ENCODE measurements at places on chromosomes 12 and 14.

DNA sequence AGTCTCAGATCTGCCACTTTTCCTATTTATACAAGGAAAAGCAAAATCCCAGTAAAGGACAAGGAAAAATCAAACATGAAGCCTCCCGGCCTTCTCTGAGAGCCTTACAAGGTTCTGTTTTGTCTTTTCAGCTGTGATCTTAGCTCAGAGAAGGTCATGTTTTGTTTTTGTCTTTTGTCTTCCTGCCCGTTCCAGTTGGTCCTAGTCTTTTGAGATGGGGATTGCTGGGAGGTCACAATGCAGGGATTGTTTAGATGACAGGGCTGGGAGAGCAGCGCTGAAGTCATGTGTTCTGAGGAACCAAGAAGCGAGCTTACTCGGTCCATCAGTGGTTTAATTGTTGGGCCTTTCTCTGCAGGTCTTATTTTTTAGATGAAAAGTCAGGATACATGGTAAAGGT, 6.0 kb downstream of the PLEKHH1 start:
- DNase-seq, result no peak

DNA sequence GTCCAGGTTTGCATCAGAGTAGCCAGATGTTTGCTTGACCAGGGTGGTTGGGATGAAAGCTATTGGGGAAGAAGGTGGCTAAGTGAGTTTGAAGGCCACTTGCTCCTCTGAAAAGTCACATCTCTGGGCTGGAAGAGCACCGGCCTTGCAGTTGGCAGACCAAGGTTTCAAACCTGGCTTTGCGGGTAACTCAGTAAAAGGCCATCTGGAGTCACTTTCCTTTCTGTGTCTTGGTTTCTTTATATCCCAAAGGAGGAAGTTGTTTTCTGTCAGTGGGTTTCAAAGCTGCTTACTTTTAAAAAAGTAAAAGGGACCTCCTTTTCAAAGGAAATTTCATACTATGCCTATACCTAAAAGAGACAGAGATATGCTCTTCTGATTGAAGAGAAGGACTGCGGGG, 26.2 kb upstream of the CMA1 start:
- no peak for DNase-seq

GRCh38 chr12:7637615-7638014, 28.1 kb downstream of the APOBEC1 start:
- DNase-seq, result no peak

GRCh38 chr12:132004946-132005345, 55.2 kb downstream of the EP400 start:
- DNase-seq, result no peak

- no peak for DNase-seq
These were observed 686 bp downstream of the B4GALNT1 start for GRCh38 chr12:57632073-57632957.

DNA sequence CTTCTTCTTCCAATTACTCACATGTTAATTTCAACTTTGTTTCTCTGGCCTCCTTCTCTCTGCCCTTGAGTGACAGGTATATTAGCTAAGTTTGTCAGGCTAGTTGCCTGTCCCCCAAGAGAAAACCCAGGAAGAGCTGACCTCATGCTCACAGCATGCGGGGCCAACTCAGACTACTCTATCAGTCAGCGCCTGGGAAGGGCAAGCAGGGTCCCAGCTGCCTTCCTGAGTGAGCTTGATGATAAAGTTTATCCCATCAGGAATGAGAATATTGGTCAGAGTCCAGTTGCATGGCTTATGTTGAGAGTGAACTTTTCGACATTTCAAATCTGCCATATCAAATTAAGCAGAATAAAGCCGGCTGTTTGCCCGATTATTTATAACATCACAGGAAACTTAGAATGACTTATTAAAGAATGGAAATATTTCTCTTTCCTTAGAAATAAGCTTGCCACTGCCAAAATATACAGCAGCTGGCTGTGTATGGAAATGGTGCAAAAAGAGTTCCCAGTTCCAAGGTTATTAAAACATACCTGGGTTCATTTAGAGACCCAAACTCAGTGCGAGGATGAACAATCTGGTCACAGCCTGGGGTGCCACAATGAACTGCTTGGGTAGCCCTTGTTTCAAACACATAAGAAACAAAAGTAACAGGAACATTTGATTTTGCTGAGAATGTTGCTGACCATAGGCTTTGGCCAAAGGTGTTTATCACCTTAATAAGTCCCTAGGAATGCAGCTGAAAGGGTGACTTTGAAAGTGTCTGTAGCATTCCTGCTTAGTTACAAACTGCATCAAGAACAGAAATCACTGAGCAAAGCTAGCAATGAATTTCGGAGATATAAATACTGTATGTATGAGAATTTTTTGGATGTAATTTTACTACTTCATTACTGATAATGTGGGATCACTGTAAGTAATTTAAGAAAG, 1553.8 kb upstream of the FLRT2 start:
- peak; percentile 68 for DNase-seq

DNA sequence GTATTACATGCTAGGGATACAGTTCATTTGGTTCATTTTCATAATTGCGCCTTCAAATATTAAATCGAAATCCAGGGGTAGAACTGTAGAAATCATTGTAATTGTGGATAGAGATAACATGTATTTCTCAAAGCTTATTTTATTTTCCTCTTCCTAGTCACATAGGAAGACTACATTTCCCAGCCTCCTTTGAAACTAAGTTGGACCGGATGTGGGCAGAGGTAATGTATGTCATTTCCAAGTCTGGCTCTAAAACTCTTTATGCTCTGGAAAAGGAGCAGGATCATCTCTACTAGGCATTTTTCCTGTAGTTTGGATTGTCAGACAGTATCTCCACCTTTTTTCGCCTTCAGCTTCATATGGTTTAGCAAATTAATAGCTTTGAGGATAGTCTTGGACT, 70.1 kb upstream of the CRY1 start:
- DNase-seq, result no peak

DNA sequence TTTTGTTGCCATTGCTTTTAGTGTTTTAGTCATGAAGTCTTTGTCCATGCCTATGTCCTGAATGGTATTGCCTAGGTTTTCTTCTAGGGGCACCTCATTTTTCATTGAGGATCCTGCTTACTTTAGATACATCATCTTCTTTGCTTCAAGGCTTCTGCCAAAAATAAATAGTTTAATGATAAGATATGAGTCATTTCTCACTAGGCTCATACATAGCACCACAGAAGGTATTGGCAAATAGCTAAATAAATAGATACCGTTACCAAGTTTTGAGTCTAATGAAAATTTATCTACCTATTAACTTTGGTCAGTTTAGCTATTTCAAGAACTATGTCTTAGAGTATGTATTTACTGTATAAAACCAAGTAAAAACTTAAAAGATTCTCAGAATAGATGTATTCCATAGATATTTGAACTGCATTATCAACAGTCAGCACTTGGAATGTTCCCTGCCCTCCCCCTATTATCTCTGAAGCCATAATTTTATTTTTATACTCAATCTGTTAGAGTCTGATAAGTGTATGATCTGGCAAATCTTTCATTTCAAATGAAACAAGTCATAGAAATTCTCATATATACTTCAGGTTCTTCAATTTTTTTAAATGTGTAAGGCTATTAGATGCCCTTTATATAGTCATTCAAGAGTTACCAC, 310.2 kb downstream of the CCDC91 start:
- DNase-seq, result no peak

DNA sequence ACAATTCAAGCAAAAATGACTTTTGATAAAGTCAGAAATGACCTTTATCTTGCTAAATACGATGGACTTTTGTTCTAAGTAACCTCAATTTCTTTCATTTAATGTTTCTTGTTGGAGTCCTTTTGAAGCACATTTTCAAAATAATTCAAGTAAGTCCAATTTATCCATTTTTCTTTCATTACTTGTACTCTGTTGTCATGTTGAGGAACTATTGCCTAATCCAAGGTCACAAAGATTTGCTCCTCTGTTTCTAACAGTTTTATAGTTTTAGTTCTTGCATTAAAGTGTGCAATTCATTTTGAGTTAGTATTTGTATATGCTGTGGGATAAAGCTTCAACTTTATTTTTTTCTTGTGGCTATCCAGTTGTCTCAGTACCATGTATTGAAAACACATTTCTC, 66.7 kb downstream of the CCER1 start:
- DNase-seq, result no peak

DNA sequence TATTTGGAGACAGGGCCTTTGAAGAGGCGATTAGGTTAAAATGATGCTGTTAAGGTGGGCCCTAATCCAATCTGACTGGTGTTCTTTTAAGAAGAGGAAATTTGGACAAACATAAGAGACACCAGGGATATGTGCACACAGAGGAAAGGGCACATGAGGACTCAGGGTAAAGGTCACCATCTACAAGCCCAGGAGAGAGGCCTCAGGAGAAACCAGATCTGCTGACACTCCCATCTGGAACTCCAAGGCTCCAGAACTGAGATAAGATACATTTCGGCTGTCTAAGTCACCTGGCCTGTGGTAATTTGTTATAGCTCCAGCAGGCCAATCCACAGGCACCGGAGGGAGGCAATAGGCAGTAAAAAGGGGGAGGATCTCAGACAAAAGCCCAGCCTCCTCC, 48.6 kb downstream of the KICS2 start:
- no peak for DNase-seq

GRCh38 chr12:104727726-104728465, 230.2 kb downstream of the SLC41A2 start:
- no peak for DNase-seq

- no peak for DNase-seq
These were observed 9.3 kb upstream of the FMNL3 start for GRCh38 chr12:49716553-49716952.

DNA sequence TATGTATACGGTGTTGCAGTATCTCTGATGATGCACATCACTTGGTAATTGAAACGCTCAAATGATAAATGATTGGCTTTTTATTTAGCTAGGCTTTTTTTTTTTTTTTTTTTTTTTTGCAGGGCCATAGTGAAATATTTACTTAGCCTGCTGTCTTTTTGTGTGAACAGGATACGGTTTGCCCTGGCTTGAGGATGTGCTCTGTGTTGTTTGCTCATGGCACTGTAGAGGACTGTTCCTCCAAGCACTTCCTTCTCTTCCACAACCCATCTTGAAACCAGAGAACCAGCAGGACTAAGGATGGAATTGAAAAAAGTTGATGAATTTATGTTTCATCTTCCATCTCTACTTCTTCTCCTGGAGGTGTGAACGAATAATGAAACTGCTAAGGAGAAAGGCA, 15.5 kb upstream of the SSPN start:
- DNase-seq, result no peak

GRCh38 chr14:89600950-89601826, 184.2 kb upstream of the FOXN3 start:
- DNase-seq, result no peak

DNA sequence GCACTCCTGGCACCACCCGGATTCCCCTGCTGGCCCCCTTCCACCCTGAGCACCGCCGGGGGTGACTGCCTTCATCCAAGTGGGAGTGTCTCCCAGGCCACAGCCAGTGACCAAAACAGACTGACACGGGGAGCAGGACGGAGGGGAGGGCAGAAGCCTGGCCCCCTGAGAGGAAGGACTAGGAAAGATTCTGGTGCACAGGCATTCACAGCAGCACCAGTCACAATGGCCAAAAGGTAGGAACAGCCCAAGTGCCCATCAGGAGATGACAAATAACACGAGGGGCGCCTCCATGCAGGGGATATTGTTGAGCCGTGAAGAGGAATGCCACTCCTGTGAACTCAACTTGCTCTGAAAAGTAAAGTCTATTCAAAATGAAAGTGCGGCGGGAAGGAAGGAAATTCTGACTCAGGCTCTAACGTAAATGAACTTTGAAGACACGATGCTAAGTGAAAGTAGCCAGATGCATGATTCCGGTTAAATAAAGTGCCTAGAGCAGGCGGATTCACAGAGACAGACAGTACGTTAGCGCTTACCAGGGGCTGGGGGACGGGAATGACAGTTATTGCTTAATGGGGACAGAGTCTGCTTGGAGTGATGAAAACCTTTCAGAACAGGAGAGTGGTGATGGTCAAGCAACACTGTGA, 146.1 kb upstream of the NCOR2 start:
- DNase-seq, result peak; percentile 57

DNA sequence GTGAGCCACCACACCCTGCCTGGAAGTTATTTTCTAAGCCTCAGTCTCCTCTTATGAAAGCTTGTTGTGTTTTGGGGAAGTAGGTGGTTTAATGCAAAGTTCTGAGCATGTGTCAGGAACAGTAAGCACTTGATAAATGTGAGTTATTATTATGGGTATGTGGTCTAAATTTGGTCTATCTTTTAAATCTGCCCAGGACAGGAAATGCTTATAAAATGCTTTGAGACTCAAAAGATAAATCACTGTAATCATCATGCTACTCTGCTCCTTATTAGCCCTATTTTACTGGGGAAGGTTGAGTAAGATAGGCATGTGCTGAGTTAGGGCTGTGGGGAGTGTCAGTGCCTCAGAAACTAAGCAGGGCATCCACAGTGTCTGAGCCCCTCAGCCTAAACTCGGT, 13.1 kb upstream of the SRSF5 start:
- DNase-seq, result no peak

DNA sequence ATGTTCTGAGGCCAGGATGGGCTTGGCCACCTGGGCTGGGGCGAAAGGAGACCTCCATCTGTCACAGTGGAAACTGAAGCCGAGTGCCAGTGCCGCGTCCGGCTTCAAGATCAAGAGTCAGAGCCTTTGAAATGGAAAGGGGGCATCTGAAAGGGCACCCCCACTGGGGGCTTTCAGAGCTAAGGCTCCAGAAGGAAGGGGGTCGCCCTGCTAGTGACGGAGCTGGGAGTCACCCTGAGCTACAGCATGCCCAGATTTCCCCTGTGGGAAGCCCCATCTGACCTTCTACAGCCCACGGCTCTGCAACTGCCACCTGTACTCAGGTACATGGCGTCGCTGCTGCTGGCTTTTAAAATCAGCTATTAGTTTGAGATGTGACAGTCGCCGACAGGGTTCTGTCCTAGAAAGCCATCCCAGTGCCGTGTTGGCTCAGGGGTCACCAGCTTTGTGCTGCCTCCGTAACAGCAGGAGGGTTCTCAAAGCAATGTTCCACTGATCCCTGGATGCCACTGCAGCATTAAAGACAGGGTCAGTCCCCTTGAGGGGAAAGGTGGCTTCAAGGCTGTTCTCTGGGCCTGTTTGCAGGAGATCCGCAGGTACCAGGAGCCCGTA, 31.5 kb downstream of the CCNK start:
- DNase-seq, result no peak

DNA sequence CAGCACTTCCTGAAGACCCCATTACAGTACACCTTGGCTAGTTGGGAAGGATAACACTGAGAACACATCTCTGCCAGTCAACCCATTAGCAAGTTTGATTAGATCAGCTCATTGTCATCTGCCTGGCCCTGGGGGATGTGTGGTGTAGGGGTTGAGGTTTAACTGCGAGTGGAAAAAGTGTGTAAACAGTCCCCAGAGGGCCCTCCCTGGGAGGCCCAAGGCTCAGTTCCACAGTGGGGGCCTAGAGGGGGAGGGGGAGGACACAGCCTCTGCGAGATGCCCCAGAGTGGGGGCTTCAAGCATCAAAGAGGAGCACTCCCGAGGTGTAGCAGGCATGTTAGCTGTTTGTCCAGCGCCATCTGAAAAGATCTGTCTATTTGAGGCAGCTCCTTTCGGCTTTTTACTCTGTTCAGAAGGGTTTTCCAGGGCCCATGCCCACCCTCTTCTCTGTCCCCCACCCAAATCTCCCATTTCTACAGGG, 344 bp downstream of the LPAR5 start:
- no peak for DNase-seq

Measured in femur (tissue), 1 donor.